GM12865 (cell line): ENCODE measurements at places on chromosomes 6 and 20.
A peak's percentile ranks its signal among the peaks of the same experiment; 100 is the strongest.

DNA sequence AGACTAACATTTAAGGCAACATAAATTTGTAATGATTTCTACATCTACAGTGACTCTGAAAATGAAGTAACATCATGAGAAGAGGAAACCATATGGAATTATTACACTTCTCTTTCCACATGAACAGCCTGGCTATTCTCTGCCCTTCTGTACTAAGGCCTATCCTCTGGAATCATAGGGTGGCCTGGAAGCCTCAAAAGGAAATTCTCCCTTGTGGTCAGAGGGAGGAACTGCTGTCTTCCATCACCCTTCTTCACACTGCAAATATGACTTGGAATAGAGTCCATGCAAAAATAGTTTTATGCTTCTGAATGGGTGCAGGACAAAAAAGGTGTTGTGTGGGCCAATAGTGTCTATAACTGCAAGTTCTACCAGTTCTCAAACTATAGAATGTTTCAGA lies 44.6 kb upstream of the SH3BGRL2 start:
- DNase-seq, result no peak

DNA sequence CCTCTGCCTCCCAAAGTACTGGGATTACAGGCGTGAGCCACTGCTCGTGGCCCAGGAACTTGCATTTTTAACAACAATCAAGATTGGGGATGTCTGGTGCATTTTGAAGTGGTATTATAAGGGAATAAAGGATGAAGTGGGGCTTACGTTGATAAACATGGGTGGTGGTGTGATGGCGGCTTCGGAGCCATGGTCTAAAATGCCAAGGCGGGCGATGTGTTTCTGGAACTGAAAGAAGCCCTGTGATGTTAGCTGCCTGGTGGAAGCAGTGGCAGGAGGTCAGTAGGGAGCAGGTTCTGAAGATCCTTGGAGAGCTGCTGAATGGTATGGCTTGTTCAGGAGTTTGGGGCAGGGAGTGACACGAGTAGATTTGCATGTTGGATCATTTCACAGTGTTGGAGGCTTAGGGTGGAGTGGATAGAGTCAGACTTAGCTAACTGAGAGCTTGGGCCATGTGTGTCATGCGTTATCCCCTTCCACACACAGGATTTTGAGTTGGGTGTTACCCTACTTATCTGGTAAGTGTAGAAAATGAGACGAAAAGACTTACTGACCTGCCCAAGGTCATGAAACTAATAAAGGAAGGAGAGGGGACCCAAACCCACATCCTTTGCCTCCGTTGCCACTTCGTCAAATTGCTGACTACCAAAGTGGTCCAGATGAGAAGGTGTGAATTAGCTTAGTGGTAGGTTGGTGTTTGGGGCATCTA lies 1.5 kb downstream of the NELFCD start:
- peak; percentile 42 for DNase-seq

DNA sequence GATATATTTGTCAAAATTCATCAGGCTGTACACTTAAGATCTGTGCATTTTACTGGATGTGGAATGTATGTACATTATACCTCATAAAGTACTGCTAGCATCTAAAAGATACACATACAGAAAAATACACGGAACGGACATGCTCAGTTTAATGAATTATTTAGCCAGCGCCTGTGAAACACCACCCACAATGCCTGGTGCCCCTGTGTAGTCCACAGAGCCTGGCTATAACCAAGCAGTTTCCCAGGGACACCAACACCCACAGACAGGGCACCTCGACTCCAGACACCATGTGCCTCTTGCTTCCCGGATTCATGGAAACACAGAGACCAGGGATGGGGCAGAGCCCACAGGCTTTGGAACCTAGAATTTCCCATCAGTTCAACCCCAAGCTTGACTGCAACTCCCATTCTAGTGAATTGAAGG lies 17.4 kb upstream of the ARMC12 start:
- no peak for DNase-seq

DNA sequence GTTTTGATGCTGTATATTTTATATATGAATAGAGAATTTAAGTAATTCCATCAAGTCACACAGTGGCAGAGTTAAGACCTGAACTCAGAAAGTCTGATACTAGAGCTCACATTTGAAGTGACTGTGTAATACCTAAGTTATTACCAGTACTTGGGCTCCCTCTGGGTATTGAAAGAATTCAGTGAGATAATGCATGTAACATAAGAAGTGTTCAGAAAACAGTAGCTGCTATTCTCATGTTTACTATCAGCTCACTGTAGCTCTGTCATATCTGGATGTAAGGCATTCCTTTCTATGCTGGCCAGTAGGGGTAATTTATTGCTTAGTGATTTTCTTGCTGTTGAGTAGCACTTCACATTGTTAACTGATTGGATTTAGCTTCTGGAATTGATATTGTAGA lies 44.6 kb downstream of the NKX2-4 start:
- no peak for DNase-seq

DNA sequence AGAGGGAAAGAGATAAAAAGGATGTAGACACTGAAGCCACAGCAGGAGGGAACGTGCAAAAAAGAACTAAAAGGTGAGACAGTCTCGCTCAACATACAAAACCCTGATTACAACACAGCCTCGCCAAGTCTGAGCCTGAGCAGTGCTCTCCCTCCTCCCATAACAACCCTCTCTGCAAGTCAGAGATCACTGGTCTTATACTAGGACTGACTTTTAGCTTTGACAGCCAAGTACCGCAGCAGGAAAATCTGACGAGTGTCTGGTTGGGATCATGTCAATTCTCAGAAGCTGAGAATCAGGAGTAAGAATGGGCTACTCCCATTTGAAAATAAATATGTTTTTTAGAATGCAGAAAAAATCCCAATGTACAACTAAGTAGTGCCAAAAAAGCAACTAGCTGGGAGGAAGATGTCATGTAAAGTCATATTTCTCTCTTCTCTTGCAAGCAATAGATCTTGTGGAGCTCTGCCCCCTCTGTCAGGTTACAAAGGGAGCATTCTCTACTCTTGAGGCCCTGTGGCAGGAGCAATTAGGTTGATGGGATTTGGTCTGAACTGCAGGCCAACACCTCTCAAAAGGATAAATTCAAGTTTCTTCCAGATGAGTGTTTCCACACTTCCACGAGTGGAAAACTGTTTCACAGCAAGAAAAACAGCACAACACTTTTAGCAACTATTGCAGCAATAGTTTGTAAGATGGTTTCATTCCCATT lies 118.9 kb upstream of the COL21A1 start:
- DNase-seq, result no peak

DNA sequence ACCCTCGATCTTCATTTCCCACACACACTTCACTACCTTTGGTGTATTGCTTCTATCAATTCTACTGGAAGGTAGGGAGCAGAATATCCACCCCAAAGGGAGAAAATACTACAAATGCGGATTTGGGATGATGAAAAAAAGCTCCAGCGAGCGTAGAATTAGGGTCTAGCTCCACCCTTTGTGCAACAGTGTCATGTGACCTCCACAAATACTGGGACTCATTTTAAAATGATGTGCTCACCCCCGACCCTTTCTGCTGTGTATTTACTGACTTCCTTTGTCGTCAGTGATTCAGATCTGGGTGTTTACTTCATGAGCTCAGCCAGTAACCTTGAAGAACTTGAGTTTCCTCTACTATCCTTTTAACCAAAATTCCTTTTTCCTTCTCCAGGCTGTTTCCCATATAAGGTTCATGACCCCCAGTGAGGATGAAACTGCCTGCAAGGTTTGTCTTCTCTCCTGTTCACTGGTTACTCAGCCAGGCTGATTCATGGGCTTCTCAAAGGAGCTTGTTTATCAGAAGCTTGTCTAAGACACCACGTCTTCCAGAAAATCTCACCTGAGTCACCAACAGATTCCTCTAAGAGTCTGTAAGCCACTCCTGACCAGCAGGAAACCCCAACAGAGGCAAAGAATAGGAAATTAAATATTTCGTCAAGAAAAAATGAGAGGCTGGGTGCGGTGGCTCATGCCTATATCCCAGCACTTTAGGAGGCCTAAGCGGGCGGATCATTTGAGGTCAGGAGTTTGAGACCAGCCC lies 39.6 kb upstream of the PAX1 start:
- no peak for DNase-seq

DNA sequence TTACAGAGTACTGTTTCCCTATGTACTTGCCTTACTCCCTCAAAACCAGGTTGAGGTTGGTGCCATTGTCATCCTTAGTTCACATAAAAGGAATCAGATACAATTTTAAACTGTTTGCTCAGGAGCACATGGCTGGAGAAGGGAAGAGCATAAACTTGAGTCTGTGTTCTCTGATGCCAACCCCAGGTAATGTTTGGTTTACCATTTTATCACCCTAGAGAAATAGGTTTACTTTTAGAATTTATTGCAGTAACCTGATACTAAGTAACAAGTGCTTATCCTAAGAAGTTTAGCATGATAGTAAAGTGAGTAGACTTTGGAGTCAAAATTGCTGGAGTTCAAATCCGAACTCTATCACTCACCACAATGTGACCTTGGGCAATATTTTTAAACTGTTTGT lies 86.3 kb downstream of the RFPL4B start:
- no peak for DNase-seq

DNA sequence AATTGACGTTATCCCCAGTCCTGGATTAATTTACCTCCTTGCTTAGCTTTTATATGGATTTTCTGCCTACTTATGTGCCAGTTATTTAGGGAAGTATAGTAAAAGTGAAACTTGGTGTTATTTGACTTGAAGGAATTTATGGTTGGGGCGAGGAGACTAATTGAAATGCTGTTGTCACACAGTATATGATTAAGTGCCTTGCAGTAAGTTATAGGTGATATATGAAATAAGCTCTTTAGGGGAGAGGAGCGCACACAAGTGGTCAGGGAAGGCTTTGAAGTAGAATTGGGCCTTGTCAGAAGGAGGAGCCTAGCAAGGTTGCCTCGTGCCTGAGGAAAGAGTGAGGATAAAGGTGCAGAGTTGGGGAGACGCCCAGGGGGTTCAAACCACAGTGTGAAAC lies 20.5 kb downstream of the NCOA7 start:
- no peak for DNase-seq
